ENCODE measurements at places on chromosomes 12 and 14.

DNA sequence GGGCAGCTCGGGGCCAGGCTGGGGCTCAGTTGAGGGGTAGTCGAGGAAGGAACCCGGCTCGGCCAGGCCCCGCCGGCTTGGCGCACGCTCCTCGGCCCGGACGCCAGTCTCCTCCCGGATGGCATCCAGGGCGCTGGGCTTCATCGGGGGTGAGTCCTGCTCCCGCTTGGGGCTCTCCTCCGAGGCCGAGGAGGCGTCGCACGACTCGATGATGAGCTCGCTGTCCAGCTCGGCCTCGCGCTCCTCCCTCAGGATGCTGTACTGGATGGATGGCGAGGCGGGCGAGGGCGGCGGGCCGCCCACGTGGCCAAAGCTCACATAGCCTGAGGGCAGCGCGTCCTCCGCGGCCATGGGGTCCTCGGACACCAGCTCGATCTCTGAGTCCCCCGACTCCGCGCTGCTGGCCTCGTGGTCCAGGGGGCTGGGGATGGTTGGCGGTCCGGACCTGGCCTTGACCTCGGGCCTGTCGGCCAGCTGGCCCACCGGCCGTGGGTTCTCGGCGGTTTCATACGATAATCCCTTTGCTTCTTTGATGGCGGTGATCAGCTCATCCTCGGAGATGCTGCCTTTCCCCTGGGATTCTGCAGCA lies 143.4 kb downstream of the RTN1 start:
- no peak for DNase-seq

- peak; percentile 66 for DNase-seq
These were observed 39.3 kb downstream of the CCDC177 start for GRCh38 chr14:69535230-69535848.

DNA sequence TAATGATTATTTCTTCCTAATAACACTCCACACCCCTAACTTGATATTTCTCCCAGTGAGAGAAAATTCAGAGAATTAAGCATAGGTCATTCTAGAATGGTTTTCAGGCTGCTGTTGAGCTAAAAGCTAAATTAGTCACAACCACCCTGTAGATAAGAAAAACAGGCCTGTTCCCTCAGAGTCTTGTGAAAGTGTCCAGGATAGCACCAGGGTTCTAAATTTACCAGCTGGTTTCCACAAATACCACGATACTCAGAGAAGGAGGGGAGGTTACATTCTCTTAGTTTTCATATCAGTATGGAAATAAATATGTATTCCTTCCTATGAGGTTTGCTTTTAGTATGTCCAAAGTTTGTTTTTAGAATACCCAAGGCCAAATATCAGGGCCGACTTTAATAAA lies 66.0 kb upstream of the YARS2 start:
- no peak for DNase-seq

DNA sequence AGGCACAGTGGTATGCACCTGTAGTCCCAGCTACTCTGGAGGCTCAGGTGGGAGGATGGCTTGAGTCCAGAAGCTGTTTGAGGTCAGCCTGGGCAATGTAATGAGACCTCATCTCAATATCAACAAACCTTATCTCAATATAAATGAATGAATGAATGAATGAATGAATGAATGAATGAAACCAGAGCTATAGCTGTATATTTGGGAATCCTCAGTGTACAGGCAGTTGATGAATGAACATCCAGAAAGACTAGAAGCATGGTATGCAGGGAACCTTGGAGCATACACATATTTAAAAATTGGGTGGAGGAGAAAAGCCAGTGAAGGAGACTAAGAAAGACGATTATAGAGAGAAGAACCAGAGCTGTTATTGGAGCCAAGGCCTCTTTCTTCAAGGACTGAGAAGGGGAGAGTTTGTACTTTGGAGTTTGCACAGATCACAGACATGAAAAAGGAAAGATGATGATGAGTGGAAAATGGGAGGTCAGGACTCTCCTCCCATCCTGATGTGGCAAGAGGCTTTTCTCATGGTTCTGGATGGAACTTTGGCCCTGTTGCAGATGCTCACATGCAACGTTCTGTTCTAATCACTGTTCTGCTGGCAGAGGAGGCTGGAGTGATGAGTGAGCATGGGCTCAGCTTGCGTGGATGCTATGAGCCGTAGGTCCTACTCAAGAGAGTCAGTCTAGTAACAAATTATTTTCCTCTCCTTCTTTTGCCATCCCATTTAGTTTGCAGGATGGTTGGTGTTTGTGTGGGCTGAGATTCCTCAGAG lies 114.4 kb downstream of the PRKCH start:
- DNase-seq = no peak

GRCh38 chr14:46259536-46259935 lies 392.0 kb downstream of the RPL10L start:
- DNase-seq = no peak

GRCh38 chr12:18868717-18869116 lies 130.8 kb downstream of the CAPZA3 start:
- DNase-seq = no peak

- no peak for DNase-seq
These were observed 15.2 kb upstream of the CCDC175 start for GRCh38 chr14:59591641-59592370.

DNA sequence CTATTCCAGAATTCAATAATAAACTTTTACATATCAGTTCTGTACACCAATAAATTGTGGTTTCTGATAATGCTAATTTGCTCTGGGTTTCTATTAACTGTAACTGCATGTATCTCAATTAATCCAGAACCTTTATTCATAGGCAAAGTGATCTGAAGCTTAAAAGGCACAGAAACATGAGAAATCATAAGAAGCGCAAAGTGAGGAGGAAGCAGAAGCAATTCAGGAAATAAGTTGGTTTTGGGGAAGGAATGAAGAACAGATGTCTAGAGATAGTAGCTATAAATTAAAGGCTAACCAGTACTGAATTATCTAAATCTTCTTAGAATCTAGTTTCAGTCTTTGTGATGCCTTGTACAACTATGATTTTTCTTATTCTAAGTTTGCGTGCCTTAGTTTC lies 24.6 kb downstream of the KERA start:
- DNase-seq = no peak

GRCh38 chr14:72521968-72522741 lies 371.7 kb downstream of the DPF3 start:
- DNase-seq = peak; percentile 30

GRCh38 chr12:127060310-127060847 lies 1206.6 kb upstream of the TMEM132C start:
- DNase-seq = no peak

- DNase-seq = peak; percentile 70
These were observed 22.8 kb upstream of the GARIN2 start for GRCh38 chr14:67166450-67166853.

- no peak for DNase-seq
These were observed 416.9 kb downstream of the TMEM132D start for GRCh38 chr12:129486931-129487330.

GRCh38 chr14:23396126-23396525 lies 11.9 kb downstream of the MYH6 start:
- DNase-seq = no peak

- no peak for DNase-seq
These were observed 22.7 kb upstream of the MUCL1 start for GRCh38 chr12:54831631-54832030.

GRCh38 chr14:80637756-80638619 lies 303.6 kb downstream of the CEP128 start:
- no peak for DNase-seq

- no peak for DNase-seq
These were observed 611.3 kb upstream of the TMEM132C start for GRCh38 chr12:127655691-127656090.

GRCh38 chr12:66119870-66120241 lies 10.7 kb downstream of the LLPH start:
- no peak for DNase-seq

DNA sequence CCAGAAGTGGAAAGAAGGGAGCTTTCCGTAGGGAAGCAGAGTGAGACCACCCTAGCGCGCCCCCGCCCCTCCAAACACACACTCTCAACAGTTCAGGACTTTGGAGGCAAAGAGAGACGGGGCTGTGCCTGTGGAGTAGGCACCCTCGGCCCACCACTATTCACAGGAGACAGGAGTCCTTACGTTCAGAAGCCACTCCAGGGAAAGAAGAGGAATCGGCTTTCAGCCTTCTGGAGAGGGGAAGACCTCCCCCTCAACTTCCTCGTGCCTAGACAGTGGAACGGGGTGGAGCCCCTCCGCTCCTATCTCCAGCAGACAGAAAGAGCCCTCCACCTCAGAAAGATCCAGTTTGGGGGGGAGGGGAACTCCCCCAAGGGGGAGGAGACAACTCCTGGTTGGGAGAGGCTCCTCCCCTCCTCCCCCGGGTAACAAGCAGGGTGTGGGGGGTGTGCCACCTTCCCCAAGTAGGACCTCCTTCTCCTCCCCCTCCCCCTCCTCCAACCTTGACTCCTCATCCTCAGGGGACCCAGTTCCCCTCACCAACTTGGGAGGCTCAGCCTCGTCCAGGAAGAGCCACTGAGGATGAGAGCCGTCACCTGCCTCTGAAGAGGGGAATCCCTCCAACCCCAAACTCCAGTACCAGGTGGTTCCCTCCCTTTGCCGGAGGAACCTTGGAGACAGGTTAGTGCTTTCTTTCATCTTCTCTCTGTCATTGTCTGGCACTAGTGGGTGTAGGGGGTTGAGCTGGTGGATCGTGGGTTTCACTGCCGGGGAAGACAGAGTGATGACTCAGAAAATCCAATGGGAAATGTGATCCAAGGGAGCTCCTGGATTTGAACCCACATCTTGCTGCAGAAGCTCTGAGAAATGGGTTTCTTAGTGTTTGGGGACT lies 883 bp downstream of the FOXJ2 start:
- peak; percentile 35 for DNase-seq

DNA sequence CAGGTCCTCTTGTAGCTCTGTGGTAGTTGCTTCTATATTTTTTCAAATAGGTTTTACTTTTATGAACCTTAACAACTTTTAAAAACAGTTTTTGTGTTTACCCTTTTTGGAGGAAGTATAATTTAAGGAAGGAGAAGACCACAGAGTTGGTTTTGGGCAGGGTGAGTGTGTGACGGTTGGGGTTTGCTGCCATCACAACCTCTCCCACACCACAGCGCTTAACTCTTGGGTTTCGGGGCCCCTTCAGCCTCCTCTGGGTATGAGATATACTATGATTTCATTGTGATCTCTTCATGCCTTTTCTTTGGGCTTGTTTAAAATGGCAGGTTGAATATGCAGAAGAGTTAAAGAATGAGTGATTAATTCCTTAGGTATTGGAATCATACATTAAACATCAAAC lies 228.7 kb upstream of the CRY1 start:
- DNase-seq = peak; percentile 60

DNA sequence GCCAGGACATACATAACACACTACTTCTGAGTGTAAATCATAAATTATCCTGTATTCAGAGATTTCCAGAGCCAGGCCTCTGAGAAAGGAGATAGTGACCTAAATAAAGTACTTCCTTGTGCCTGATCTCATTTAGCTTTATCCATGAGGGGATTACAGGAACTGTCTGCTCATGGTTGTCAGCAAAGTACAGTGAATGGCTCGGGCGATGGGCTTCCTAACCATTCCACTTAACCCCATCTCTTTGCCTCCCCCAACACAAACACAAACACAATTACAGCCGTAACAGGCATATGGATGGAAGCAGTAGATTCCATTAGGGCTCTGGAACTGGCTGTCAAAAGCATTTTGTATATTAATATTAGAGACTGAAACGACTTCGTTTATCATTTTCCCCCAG lies 206.7 kb upstream of the CPNE8 start:
- no peak for DNase-seq

- DNase-seq = no peak
These were observed 6.8 kb downstream of the SCYL2 start for GRCh38 chr12:100273782-100274181.

DNA sequence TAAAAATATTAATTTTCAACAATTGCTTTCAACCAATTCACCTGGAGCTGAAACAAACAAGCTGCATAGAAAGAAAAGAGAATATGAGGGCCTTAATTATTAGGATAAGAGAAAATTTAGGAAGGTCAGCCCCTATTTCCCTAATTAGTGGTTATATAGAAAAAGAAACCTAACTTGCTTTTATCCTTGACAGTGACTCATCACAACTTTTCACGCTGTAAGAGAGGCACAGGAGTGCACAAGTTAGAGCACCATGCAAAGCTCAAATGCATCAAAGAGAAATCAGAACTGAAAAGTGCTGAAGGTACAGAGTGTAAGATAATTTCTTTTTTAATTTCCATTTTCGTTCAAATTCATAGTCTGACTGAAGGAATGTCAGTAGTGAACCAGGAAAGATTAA lies 4.7 kb downstream of the CLEC4D start:
- no peak for DNase-seq
